Bronchial epithelial cell (primary cell): ENCODE measurements at places on chromosomes 12 and 14. TPM values are rescaled to one million over a fixed set of nuclear protein-coding genes. Genes with fewer than 3 reads are reported as not detected.

Gene MLXIP
- 8.7 and 9.2 TPM in 2 replicates for total RNA-seq

Gene SOAT2
- total RNA-seq, result not detected in 2 replicates

- no peak for DNase-seq
These were observed 11.5 kb downstream of the SPTSSA start for GRCh38 chr14:34450542-34450915.

DNA sequence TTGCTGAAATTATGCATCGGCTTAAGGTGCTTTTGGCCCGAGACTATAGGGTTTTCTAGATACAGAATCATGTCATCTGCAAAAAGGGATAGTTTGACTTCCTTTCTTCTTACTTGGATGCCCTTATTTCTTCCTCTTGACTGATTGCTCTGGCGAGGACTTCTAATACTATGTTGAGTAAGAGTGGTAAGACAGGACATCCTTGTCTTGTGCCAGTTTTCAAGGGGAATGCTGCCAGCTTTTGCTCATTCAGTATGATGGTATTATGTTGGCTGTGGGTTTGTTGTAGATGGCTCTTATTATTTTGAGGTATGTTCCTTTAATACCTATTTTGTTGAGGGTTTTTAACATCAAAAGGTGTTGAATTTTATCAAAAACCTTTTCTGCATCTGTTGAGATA, 8.3 kb downstream of the BMAL2 start:
- DNase-seq, result peak; percentile 47
